ENCODE measurements at places on chromosomes 16 and 17. TPM values are rescaled to one million over a fixed set of nuclear protein-coding genes. Genes with fewer than 3 reads are reported as not detected.

GRCh38 chr17:8843344-8843743 is 24.1 kb downstream of the PIK3R6 start:
- no peak for DNase-seq

- DNase-seq: no peak
Observed at GRCh38 chr17:51132964-51133319, 12.3 kb upstream of the SPAG9 start.

DNA sequence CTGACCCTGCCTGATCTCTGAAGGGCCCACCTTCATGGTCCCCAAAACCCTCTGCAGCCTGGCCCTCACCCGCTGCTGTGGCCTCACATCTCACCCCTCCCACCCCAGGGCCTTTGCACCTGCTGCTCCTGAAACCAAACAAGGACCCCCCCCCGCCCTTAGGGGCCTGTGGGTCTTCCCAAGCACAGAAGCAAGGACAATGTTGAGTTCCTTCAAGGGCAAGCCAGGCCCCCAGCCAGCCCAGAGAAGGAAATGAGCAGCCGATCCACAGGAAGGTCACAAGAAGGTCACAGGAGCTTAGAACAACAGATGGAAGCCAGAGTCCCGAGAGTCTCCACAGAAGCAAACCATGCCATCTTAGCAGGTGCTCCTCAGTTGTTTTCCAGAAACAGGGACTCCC is 493 bp upstream of the PDE6G start:
- no peak for DNase-seq

GRCh38 chr17:13002761-13003453 is 14.9 kb downstream of the ELAC2 start:
- no peak for DNase-seq

- DNase-seq: no peak
Observed at GRCh38 chr16:4529085-4530060, 9.2 kb downstream of the CDIP1 start.

GRCh38 chr16:89567656-89568594 is 7.4 kb downstream of the RPL13 start:
- DNase-seq: no peak

DNA sequence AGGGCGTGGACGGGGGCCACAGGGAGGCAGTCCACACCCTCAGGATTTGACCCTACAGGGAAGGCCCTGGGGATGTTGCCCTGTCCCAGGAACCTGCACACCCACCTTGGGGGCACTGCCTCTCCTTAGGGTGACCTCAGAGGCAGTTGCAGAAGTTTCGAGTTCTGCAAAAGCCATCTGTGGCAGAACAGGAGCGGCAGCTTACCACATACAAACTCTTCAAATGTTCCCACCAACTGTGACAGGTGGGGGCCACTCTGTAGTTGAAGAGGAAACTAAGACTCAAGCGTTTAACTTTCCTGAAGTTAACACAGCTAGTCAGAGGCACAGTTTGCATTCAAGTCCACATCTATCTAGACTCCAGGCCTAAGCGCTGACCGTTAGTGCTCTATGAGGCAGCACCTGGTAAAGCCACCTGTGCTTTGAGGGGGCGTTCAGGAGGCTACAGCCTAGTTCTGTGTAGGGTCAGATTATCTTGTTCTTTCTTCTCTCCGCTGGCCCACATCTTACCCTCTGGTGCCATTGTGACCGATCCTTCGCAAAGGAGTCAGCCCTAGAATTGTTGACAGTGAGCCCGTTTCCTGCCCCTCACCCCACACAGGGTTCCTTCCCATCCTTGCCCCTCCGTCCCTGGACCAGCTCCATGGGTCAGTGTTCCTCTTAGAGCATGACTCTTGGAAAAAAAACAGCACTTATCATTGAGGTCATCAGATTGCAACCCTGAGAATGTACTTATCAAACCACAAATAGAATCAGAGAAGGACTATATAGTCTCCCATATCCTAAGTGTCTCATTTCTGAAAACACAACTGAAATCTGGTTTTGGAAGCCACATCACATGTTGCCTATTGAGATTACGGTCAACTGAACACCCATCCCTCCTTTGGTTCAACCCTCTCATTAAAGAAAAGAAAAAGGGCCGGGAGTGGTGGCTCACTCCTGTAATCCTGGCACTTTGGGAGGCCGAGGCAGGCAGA is 45.4 kb downstream of the CDH1 start:
- DNase-seq: no peak

GRCh38 chr16:55039511-55039910 is 108.8 kb downstream of the IRX5 start:
- peak; percentile 34 for DNase-seq

- no peak for DNase-seq
Observed at GRCh38 chr17:6675201-6675825, 23.8 kb downstream of the C17orf100 start.

DNA sequence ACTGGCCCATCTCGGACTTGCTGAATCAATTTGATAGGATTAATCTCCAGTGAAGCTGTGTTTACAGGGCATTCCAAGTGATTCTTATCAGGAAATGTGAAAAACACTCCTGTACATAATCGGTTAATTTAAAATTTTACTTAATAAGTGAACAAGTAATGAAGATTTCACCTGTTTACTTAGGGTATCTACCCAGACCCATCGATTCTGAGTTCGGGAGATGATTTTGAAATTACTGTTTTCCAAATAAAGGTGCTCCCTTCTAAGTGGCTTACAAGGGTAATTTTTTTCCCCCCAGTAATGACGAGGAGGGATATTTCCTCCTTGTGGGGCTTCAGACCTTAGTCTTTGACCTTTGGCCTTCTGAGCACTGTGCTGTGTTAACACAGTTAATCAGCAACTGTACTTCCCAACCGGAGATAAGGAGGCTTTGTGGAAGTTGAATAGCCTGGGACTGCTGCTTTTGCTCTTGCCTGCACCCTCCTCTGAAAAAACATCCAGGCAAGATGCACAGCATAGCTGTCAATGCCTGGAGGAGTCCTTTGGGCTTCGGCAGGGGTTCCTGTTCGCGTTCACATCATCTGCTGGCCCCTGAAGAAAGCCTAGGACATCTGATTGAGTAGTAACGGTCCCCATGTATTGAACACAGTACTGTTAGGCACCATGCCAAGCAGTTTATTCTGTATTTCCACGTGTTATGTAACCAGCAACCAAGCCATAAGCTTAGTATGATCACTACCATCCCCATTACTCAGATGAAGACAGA is 1.8 kb downstream of the FAHD1 start:
- DNase-seq: no peak

- DNase-seq: no peak
Observed at GRCh38 chr17:83190004-83190385, 110.6 kb downstream of the METRNL start.

DNA sequence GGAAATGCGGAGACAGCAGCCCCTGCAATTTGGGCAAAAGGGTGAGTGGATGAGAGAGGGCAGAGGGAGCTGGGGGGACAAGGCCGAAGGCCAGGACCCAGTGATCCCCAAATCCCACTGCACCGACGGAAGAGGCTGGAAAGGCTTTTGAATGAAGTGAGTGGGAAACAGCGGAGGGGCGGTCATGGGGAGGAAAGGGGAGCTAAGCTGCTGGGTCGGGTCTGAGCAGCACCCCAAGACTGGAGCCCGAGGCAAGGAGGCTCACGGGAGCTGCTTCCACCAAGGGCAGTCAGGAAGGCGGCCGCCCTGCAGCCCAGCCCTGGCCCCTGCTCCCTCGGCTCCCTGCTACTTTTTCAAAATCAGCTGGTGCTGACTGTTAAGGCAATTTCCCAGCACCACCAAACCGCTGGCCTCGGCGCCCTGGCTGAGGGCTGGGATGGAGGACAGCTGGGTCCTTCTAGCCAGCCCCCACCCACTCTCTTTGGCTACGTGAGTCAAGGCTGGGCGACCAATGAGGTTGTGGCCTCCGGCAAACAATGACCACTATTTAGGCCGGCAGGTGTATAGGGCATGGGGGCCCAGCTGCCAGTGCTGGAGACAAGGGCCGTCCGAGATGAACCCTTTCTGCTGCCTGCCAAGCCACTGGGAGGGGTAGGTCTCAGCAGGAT is 507 bp downstream of the SERPINF1 start:
- no peak for DNase-seq

GRCh38 chr17:50828508-50829170 is 6.7 kb upstream of the WFIKKN2 start:
- DNase-seq: no peak

DNA sequence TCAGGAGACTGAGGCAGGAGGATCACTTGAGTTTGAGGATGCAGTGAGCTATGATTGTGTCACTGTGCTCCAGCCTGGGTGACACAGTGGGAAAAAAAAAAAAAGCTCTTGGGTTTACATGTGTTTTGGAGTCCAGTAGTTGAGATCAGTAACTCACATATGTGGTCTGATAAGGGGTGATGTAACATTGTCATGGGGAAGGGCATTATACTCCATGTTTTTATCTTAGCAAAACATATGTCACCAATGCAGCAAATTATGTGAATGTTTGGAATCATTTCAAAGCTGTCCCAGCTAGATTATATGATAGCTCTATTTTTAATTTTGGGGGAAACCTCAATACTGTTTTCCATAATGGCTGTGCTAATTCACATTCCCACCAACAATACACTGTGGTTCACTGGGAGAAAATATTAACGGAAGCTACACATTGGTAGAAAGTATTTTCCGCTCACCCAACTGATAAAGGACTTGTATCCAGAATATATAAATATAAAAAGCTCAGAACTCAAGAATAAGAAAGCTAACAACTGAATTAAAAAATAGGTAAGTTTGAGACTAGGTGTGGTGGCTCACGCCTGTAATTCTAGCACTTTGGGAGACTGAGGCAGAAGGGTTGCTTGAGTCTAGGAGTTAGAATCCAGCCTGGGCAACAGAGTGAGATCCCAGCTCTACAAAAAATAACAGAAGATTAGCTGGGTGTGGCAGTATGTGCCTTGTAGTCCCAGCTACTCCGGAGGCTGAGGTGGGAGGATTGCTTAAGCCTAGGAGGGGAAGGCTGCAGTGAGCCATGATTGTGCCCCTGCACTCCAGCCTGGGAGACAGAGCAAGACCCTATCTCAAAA is 224.1 kb upstream of the TBX2 start:
- DNase-seq: no peak

DNA sequence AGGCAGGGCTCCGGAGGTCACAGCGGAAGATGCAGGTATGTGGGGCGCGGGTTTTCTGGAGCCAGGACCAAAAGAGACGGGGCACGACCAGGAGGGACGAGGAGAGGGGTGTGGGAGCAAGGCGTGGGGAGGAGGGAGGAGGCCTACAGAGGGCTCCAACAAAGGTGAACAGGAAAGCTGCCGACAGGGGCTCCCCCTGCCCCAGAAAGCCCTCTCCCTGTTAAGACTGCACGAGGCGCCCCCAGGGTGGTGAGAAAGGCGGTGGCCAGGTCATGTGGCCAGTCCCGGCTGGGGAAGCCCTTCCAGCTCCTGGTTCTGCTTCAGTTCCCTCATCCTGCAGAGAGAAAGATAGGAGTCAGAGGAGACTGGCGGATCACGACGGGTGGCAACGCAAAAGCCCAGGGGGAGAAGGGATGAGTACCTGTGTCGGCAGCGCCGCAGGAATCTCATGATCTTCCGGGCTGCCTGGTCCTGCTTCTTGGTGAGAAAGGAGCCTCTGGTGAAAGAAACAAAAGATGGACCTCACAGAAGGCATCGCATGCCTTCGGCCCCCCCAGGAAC is 949 bp upstream of the SPAG7 start:
- no peak for DNase-seq

GRCh38 chr17:2854143-2855055 is 58.2 kb downstream of the RAP1GAP2 start:
- no peak for DNase-seq

DNA sequence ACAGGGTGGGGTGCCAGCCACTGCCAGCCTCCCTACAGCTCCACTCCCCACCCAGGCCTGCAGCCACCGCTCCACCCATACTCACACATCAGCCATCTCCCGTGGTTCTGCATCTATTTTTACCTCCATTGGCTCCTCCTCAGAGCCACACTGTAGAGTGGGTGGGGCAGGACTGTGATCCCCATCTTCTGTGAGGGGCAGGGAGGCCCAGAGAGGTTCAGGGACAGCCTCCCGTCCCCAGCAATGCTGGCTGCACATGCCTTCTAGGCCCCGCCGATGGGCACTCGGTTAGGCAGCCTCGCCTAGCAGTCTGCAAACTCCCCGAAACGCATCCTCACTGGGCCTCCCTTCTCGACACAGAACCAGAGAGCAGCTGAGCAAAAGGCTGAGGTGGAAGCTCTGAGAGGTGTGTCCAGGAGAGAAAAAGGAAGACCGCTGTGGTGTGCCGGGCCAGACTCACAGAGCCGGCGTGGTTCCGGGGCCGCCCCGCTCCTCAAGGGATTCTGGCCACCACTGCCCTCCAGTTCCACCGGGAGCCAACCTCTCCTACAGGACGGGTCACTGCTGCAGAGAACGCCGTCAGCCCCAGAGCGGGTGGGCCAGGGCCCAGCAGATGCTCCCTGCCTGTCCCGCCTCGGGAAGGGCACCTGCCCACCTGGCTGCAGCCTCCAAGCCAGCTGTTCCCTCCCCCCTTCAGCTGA is 71.9 kb downstream of the ABR start:
- no peak for DNase-seq

- DNase-seq: no peak
Observed at GRCh38 chr17:80894726-80895125, 96.9 kb upstream of the CHMP6 start.

- no peak for DNase-seq
Observed at GRCh38 chr16:54233615-54234014, 53.0 kb downstream of the IRX3 start.

DNA sequence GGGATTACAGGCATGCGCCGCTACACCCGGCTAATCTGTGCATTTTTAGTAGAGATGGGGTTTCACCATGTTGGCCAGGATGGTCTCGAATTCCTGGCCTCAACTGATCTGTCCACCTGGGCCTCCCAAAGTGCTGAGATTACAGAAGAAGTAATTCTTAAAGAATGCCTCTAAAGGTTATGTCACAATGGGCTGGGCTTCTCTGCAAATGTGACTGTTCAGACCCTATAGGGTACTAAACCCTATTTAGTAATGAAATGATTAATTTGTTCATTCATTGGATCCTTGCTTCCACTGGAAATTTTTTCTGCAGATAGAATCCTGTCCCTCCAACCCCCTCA is 108.8 kb upstream of the CORO6 start:
- no peak for DNase-seq

GRCh38 chr17:77734371-77735080 is 224.0 kb upstream of the TNRC6C start:
- peak; percentile 70 for DNase-seq

- no peak for DNase-seq
Observed at GRCh38 chr17:6361733-6362132, 73.2 kb downstream of the AIPL1 start.

YWHAE gene
- 487 TPM for total RNA-seq

COX6A2 gene
- not detected for total RNA-seq

NR1D1 gene
- 15.0 TPM for total RNA-seq

C17orf67 gene
- 2.7 TPM for total RNA-seq

DOC2A gene
- 2.2 TPM for total RNA-seq

MED1 gene
- 23.1 TPM for total RNA-seq

RNF227 gene
- total RNA-seq: 2.9 TPM

DLX4 gene
- 1.2 TPM for total RNA-seq

TRPV2 gene
- total RNA-seq: 22.3 TPM

TBC1D3K gene
- not detected for total RNA-seq

All from vagina (tissue), 2 donors.